Prostate gland (tissue), 2 donors: ENCODE measurements at places on chromosomes 12 and 14.

DNA sequence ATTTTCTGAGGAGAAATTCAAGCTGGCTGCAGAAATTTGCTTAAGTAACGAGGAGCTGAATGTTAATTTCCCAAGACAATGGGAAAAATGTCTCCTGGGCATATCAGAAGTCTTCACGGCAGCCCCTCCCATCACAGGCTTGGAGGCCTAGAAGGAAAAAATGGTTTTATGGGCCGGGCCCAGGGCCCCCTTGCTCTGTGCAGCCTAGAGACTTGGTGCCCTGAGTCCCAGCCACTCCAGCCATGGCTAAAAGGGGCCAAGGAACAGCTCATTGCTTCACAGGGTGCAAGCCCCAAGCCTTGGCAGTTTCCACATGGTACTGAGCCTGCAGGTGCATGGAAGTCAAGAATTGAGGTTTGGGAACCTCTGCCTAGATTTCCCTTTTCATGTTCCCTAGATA, 24.3 kb upstream of the HSP90AA1 start:
- DNase-seq = no peak

DNA sequence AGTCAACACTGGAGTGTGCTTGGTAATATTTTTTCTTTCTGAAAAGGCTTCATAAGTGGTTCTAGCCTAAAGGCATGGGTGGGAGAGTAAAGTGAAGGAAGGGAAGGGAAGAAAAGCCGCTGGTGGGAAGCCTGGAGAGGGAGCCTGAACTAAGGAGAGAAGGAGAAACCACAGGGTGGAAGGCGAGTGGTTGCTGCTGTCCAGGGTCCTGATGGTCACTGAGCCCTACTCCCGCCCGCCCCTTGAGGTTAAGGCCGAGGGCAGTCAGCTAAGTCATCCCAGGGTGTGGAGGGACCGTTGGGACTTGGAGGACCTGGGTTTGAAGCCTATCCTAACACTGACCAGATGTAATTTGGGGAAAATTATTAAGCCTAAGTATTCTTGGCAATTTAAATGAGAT, 189.1 kb downstream of the PIWIL1 start:
- no peak for DNase-seq

DNA sequence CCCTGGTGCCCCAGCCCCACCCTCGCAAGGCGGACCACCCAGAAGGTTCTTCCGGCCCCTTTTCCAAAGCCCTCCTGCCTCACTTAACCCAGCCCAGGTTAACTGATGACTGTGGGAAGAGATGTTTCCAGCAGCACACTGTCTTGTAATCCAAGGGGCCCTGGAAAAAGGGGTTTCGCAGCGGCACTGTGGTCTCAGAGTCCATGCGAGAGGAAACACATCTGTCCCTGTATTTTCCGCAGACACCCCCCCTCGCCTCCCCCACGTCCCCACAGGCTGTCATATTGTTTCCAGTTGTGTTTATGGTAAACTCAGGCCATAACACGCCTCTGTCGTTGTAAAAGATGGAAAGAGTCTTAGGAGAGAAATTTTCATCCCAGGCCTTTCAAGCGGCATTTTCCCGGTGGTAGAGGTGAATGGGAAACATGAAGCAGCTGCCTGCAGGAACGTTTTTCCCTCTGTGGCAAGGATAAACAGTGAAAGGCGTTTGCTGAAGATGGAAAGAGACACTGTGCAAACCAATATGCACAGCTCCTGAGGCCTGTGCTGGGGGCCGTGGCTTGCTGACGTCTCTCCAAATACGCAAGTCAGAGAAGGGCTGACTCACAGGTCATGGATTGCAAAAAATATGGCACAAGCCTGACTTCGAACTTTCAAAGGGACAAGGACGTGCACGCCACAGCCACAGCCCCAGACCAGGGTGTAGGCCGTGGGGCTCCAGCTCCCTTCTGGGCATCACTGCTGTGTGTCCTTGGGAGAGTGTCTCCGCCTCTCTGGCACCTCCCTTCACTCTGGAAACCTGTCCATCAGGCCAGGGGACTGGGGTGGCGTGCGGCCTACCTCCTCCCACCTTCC, 22.5 kb upstream of the FZD10 start:
- no peak for DNase-seq

DNA sequence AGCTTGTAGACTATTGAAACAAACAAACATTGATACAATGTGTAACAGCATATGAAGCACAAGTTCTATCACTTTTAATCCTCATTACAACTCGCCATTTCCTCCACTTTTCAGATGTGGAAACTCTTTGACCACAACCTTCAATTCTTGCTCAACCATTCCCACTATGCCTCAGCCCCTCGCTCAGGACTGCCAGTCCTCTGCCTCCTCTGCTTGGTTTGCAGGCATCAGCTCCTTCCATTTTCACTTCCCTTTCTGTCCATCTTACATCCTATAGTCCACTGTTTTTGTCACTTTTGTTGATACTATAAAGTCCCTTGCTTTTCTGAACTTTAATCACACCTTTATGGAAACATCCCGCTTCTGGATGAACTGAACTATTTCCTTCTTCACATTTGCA, 28.2 kb upstream of the CD27 start:
- no peak for DNase-seq

DNA sequence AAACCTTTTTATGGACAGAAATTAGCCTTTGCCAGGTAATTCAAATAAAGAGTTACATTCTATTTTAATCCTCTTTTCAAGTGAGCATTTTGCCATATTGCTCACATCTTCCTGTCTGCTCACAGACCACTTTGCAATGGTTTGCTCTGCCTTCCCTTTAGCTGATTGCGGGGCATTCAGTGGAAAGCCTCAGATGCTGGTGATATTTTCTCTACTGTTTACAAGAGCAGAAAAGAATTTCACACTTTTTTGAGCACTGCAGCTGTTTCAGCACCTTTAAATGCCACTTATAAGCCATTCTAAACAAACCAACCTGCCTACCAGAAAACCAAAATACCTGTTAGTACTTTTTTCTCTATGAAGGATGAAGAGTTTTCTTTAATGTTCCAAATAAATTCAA, 195.7 kb upstream of the LRIG3 start:
- DNase-seq = no peak
